ENCODE measurements at places on chromosomes 12 and 14. TPM values are rescaled to one million over a fixed set of nuclear protein-coding genes. Genes with fewer than 3 reads are reported as not detected.

DHRS2 gene
- 0.68 TPM for polyA plus RNA-seq

PPHLN1 gene
- 11.6 TPM for polyA plus RNA-seq

CIDEB gene
- polyA plus RNA-seq, result 176 TPM

BMP4 gene
- 2.8 TPM for polyA plus RNA-seq

GPHB5 gene
- polyA plus RNA-seq, result not detected

NID2 gene
- 4.7 TPM for polyA plus RNA-seq

SERPINA10 gene
- 131 TPM for polyA plus RNA-seq

CRIP1 gene
- 11.4 TPM for polyA plus RNA-seq

DNAH10 gene
- polyA plus RNA-seq, result 0.05 TPM

CCDC197 gene
- not detected for polyA plus RNA-seq

ACACB gene
- polyA plus RNA-seq, result 46.5 TPM

GPR137C gene
- 0.14 TPM for polyA plus RNA-seq

SLC6A12 gene
- polyA plus RNA-seq, result 19.3 TPM

LTBR gene
- polyA plus RNA-seq, result 138 TPM

SCNN1A gene
- 3.5 TPM for polyA plus RNA-seq

P3H3 gene
- polyA plus RNA-seq, result 1.7 TPM

SDSL gene
- 93.1 TPM for polyA plus RNA-seq

PLEKHG7 gene
- polyA plus RNA-seq, result 0.08 TPM

DDHD1 gene
- 1.8 TPM for polyA plus RNA-seq

CSRP2 gene
- 38.0 TPM for polyA plus RNA-seq

CRIP2 gene
- 40.0 TPM for polyA plus RNA-seq

RASAL1 gene
- polyA plus RNA-seq, result 0.26 TPM

PRH2 gene
- polyA plus RNA-seq, result 0.40 TPM

ETV6 gene
- polyA plus RNA-seq, result 2.6 TPM

CHFR gene
- polyA plus RNA-seq, result 7.5 TPM

IFT81 gene
- 1.9 TPM for polyA plus RNA-seq

ZC3H14 gene
- 34.9 TPM for polyA plus RNA-seq

TMEM233 gene
- 0.14 TPM for polyA plus RNA-seq

KRT7 gene
- 9.9 TPM for polyA plus RNA-seq

Data from liver (tissue), 10 donors.